ENCODE measurements at places on chromosomes 16 and 17. TPM values are rescaled to one million over a fixed set of nuclear protein-coding genes. Genes with fewer than 3 reads are reported as not detected.

DNA sequence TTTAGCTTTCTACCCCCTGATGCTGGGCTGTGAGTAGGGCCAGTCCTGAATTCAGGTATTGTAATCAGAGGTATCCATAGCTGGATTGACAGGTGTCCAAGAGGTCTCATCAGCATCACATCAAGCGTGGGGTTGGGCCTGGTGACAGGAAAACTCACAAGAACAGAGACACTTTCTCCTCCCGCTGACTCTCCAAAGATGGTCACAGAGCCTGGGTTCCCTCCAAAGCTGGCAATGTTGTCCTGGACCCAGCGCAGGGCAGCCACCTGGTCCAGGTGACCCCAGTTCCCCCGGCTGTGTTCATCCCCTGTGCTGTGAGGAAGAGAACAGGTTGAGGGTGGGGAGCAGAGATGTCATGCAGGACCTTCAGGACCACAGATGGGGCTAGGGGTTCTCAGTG, 11.7 kb downstream of the CES1 start:
- DNase-seq: no peak

- no peak for DNase-seq
Observed at GRCh38 chr16:56673921-56674320, 4.3 kb downstream of the MT1H start.

DNA sequence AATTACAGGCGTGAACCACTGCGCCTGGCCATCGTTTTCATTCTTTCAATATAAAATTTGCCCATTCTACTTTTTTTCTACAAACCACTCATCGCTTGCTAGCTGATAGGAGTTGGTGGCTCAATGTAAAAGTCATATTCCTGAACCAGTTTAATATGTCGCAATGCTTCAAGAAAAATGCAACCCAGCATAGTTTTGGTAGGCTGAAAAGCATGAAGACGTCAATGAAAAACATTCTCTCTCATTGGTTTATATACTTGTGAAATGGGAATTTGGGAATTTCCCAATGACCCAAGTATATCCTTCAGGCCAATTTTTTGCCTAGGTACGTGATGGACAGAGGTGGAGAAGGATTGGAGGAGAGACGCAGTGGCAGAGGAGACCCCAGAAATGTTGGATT, 26.9 kb downstream of the USP43 start:
- DNase-seq: no peak

GRCh38 chr17:61815863-61816503, 47.3 kb downstream of the BRIP1 start:
- DNase-seq: no peak

GRCh38 chr17:51761105-51761504, 397.4 kb downstream of the CA10 start:
- DNase-seq: no peak

GRCh38 chr17:76327696-76328095, 19.6 kb upstream of the QRICH2 start:
- no peak for DNase-seq

- no peak for DNase-seq
Observed at GRCh38 chr16:52549011-52549692, 2.2 kb upstream of the TOX3 start.

GRCh38 chr16:65117811-65118448, 3.9 kb downstream of the CDH11 start:
- peak; percentile 67 for DNase-seq

GRCh38 chr17:35432176-35433074, at the start of gene SLFN12:
Gene SLFN12 (minus strand): TSS chr17:35432500. CDS start chr17:35423028, 9,472 bp downstream.
- no peak for DNase-seq

DNA sequence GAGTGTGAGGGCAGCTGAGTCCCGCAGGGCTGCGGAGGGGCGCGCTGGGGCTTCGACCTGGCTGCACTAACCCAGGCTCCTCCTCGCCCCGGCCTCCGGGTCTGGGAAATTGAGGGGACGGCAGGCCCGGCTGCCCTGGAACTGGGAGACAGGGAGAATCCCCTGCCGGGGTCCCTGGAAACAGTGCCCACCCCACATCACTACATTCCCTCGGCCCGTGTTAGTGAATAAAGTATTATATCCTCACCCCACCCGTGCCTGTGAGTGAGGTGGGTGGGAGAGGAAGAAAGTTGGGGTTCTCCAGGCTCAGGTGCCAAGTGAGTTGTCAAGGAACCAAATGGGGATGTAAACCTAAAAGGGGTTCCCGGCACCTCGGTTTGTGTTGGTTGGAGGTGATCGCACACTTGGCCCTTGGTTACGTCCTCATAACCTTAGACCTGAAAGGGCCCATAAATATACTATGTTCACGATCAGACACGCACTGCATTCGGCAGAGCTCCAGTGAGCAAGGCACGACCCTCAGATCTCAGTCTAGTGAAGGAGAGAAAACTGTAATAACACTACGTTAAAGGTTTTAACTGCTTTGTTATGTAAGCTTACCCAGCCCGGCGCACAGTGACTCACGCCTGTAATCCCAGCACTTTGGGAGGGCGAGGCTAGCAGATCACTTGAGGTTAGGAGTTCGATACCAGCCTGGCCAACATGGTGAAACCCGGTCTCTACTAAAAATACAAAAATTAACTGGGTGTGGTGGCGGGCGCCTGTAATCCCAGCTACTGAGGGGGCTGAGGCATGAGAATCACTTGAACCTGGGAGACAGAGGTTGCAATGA, 11.2 kb downstream of the ZNF771 start:
- DNase-seq: no peak

GRCh38 chr17:77375108-77375916, 234.5 kb downstream of the SEC14L1 start:
- no peak for DNase-seq

DNA sequence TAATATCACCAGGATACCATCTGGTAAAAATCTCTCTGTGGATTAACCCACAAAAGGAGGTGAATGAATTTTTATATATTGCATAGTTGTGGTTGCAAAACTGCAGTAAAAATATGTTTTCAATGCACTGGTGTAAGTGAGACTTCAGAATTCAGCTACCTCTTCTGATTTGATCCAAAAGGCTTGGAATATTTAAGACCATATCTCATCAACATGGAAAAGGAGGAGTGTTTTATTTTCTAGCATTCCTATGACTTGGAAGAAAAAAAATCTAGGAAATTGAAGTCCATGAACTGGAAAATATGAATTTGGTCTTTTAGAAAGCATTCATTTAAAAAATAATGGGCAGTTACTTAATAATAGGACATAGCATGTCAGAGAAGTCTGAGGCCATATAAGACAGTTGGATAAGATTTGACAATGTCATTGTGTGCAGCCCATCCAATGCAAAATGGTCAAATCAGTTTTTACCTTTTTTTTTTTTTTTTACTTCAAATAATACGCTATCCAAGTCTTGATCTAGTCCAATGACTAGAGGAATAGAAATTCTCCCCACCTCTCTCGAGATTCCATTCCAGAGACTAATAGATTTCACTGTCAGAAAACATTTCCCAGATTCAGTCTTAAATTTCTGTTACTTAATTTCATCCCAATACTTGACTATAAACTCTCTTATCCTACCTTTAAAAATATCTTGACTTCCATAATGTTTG, 364.9 kb upstream of the PMFBP1 start:
- no peak for DNase-seq

GRCh38 chr17:21171970-21172510, 41.9 kb downstream of the TMEM11 start:
- DNase-seq: no peak

DNA sequence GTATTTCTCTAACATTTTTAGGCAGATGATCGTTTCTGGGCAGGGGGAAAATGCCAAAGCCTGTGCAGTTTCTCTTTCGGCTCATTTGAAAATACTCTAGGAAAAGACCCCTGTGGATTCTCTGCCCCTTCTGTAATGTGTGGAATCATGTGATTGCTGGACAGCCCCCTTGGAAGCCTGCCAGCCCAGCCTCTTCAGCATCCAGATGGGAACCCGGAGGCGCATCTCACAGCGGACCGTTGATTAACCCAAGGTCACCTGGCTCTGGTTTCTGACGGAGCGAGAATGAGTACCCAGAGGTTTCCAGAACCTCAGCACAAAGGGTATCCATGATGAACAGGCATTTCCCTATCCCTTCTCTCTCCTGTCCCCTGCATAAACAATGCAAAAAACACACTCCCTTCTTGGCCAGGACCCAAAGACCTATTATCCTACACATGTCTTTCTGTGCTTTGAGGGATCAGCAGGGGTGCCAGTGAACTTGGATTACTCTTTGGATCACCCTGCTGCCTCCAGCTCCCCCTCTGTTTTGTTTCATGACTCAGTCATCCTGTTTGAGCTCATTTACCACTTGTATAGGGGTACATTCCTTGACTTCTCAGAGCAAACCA, 957.1 kb upstream of the RBFOX1 start:
- no peak for DNase-seq

CCL11 gene
- total RNA-seq: not detected

DNAH17 gene
- not detected for total RNA-seq

HOXB1 gene
- total RNA-seq: 2.7 TPM

TOM1L1 gene
- 27.8 TPM for total RNA-seq
